ENCODE measurements at places on chromosomes 1 and 21. TPM values are rescaled to one million over a fixed set of nuclear protein-coding genes. Genes with fewer than 3 reads are reported as not detected.

Gene ELF3
- 708 TPM for polyA plus RNA-seq

Gene AADACL3
- not detected for polyA plus RNA-seq

DNA sequence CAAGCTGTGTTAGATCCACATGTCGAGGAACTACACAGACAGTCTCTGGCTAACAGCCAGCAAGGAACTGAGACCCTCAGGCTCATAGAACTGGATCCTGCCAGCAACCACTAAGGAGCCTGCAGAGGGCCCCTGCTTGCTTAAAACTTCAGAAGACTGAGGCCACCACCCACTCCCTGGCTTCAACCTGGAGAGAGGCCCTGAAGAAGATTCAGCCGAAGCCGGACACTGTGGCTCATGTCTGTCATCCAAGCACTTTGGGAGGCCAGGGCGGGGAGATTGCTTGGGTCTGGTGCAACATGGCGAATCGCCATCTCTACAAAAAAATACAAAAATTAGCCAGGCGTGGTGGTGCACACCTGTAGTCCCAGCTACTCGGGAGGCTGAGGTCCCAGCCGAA lies 92.6 kb upstream of the TMPRSS2 start:
- no peaks in the 10 kb centered on the region for H3K4me1 ChIP-seq
- DNase-seq, result no peak
- no peak overlapping the region for H3K4me3 ChIP-seq
- H3K27me3 ChIP-seq, result no peaks in the 10 kb centered on the region

DNA sequence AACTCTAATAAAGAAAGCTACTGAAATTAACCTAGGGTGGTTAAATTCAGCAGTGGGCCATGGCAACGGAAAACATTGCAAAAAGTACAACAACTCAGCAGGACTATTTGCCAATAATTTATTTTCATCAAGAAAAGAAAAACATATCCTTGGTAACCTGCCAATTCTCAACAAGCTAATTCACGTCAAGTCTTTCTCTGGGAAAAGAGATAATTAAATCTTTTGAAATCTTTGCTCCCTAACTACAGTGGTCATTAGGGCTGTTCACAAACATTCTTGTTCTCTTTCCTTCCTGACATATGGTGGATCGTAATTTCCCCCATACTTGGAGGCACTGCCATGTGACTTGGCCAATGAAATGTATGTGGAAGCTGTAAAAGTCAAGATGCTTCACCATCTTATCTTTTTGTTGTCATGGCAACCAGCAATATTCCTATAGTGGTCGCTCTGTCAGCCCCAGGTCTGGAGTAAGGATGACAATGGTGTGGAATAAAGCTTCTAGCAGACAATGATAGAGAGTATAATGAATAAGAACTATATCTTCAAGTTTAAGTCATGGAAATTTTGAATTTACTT lies 29.6 kb upstream of the ZNF326 start:
- H3K27ac ChIP-seq, result no peak overlapping the region
- no peak for DNase-seq
- no peaks in the 10 kb centered on the region for H3K36me3 ChIP-seq
- no peaks in the 10 kb centered on the region for H3K4me1 ChIP-seq

Gene ORC1
- polyA plus RNA-seq, result 1.4 TPM

All from small intestine (tissue), 16 donors.